ENCODE measurements at places on chromosomes 2 and 18. TPM values are rescaled to one million over a fixed set of nuclear protein-coding genes. Genes with fewer than 3 reads are reported as not detected.

GRCh38 chr2:235458839-235459273 lies 35.0 kb upstream of the AGAP1 start:
- H3K4me1 ChIP-seq: peaks cover 11% of the 10 kb centered on the region
- no peak overlapping the region for H3K4me3 ChIP-seq
- peaks cover 30% of the 10 kb centered on the region for H3K27me3 ChIP-seq
- no peak for DNase-seq
- H3K27ac ChIP-seq: peak overlapping the region; percentile 57
- no peaks in the 10 kb centered on the region for H3K36me3 ChIP-seq

COL4A4 gene
- 0.11 TPM for total RNA-seq

DNA sequence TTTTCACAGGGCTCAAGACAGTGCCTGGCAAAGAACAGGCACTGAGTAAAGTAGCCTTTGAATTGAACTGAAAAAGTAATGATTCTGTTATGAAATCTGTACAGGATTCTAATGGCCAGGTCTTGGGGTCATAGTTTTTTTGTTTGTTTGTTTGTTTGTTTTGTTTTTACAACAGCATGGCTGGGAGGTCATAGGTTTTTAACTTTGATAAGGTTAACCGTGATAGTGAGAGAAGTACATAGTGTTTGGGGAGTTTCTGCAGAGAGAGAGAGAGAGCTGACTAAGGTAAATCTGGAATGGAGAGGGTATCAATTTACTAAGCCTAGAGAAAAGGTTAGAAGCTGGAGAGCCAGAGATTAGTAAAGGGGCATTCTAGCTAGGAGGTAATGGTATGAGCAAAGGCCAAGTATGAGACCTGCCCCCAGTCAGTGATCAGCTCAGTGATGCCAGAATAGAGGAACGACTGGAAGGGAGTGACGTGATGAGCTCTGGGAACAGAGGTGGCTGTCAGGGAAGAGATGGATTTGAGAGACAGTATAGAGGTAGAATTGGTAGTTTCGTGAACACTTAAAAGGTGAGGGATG lies 25.9 kb downstream of the XRCC5 start:
- H3K27me3 ChIP-seq: no peaks in the 10 kb centered on the region
- H3K27ac ChIP-seq: peak overlapping the region; percentile 35
- peaks cover 58% of the 10 kb centered on the region for H3K36me3 ChIP-seq
- H3K4me1 ChIP-seq: no peaks in the 10 kb centered on the region

GRCh38 chr2:96554293-96555145 lies 18.0 kb downstream of the ARID5A start:
- H3K4me1 ChIP-seq: no peaks in the 10 kb centered on the region
- H3K27ac ChIP-seq: no peak overlapping the region
- H3K27me3 ChIP-seq: no peaks in the 10 kb centered on the region
- no peaks in the 10 kb centered on the region for H3K36me3 ChIP-seq
- H3K4me3 ChIP-seq: no peak overlapping the region

DNA sequence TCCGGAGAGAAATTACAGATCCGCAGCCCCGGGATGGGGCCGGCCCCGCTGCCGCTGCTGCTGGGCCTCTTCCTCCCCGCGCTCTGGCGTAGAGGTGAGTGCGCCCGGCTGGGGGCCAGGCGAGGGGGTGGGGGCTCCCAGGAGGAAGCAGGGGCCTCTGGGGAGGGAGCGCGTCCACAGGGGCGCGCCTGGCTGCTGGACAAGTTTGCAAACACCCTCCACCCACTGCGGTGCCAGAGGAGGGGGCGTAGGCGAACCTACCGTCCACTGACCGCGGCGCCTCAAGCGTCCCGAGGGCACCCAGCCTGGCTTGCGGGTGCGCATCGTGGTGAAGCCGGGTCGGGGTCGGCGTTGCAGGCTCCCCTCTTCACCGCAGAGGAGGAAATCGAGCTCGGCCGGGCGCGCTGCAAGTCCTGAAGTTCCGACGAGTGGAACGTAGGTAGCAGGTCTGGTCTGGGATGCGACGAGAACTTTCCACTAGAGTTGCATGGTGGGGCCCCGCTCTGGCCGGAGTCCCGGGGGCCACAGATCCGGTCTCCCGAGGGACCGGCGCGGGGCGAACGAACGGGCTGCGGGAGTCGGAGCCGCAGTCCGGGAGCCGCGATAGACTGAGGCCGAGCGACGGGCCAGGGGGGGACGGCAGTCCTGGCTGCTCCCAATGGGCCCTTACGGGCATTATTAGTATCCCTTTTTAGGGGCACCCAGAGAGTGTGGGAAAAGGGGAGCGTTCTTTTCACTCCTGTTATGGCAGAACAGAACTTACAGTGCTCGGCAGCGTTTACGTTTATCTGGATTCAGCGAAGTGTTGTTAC lies 502 bp downstream of the MERTK start:
- peak overlapping the region; percentile 83 for H3K4me3 ChIP-seq
- no peaks in the 10 kb centered on the region for H3K27me3 ChIP-seq
- no peak for DNase-seq
- peaks cover 45% of the 10 kb centered on the region for H3K4me1 ChIP-seq
- H3K27ac ChIP-seq: peak overlapping the region; percentile 87
- H3K36me3 ChIP-seq: no peaks in the 10 kb centered on the region

TBR1 gene
- 0.13 TPM for total RNA-seq

CDH2 gene
- 45.0 TPM for total RNA-seq

DNA sequence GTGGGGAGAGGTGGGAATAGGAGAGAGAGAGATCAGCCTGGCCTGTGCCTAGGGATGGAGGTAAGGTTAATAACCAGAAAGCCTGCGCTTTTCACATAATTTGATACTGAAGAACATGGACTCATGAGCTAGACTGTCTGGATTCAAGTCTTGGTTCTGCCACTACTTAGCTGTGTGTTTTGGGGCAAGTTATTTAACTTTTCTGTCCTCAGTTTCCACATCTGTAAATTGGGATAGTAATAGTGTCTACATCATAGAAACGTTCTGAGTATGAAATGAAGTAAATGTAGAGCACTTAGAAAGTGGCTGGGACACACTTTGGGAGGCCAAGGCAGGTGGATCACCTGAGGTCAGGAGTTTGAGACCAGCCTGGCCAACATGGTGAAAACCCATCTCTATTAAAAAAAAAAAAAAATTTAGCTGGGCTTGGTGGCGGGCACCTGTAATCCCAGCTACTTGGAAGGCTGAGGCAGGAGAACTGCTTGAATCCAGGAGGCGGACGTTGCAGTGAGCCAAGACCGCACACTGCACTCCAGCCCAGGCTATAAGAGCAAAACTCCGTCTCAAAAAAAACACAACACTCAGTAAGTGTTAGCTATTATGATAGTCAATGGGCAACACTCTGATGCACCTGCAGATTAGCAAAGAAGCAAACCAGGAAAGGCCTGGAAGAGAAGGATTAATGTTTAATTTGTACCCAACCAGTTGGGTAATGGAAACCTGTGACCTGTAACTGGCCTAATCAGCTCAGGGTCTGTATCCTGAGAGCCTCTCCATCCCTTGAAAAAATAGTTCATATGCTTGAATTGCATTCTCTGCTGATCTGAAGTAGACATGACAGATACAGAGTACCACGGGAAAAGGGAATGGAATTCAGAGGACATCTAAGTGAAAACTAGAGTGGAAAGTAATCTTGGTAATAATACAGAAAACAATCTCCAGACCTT lies 6.8 kb downstream of the GALM start:
- H3K4me3 ChIP-seq: no peak overlapping the region
- H3K27me3 ChIP-seq: no peaks in the 10 kb centered on the region
- DNase-seq: no peak
- peaks cover 26% of the 10 kb centered on the region for H3K4me1 ChIP-seq
- H3K36me3 ChIP-seq: peaks cover 20% of the 10 kb centered on the region

- peaks cover 34% of the 10 kb centered on the region for H3K4me1 ChIP-seq
- no peaks in the 10 kb centered on the region for H3K27me3 ChIP-seq
- DNase-seq: no peak
- no peak overlapping the region for H3K27ac ChIP-seq
- no peaks in the 10 kb centered on the region for H3K36me3 ChIP-seq
These were observed 485.6 kb upstream of the SPRED2 start for GRCh38 chr2:65917986-65918385.

PARD3B gene
- 20.4 TPM for total RNA-seq

GRCh38 chr18:44823782-44824181 lies 143.1 kb downstream of the SETBP1 start:
- no peak for DNase-seq
- no peaks in the 10 kb centered on the region for H3K27me3 ChIP-seq
- H3K4me3 ChIP-seq: no peak overlapping the region
- H3K4me1 ChIP-seq: peaks cover 64% of the 10 kb centered on the region

GRCh38 chr2:85503851-85504777 lies 34.9 kb upstream of the MAT2A start:
- DNase-seq: no peak
- peaks cover 14% of the 10 kb centered on the region for H3K4me1 ChIP-seq
- no peaks in the 10 kb centered on the region for H3K36me3 ChIP-seq
- H3K4me3 ChIP-seq: no peak overlapping the region
- H3K27ac ChIP-seq: no peak overlapping the region

DNA sequence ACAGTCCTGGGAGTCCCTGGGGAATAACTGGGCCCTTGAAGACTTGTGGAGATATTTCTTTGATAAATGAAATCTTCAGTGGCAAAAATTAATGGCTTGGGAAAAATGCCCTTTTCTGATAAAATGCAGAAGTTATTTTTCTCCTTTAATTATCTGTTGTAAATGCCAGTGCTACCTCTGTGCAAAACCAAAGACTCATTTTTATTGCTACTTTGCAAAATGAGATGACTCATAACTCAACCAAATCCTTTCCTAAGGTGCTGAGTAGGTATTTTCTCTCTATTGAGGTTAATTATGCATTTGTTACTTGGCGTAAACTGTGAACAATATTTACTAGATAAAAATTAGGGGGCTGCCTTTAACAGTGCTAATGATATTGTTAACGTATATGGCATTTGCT lies 163.9 kb downstream of the DOK6 start:
- H3K4me1 ChIP-seq: no peaks in the 10 kb centered on the region
- no peak for DNase-seq
- H3K27me3 ChIP-seq: no peaks in the 10 kb centered on the region
- no peak overlapping the region for H3K27ac ChIP-seq
- no peak overlapping the region for H3K4me3 ChIP-seq

DNA sequence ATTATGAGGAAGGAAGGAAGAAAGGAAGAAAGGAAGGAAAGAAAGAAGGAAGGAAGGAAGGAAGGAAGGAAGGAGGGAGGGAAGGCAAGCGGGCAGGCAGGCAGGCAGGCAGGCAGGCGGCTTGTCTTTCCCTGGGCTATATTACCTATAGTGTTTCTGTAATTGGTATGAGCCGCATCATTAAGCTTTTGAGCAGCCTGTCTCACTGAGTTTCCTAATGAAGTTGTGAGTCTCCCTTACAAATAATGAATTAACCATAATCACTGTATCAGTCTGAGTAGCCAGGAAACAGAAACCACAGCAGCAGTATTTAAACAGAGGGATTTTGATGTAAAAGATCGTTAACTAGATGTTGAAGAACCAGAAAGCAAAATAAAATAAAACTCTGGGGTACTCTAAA lies 11.8 kb upstream of the SULT1C3 start:
- H3K27ac ChIP-seq: no peak overlapping the region
- no peaks in the 10 kb centered on the region for H3K36me3 ChIP-seq
- peaks cover 3% of the 10 kb centered on the region for H3K27me3 ChIP-seq
- H3K4me3 ChIP-seq: no peak overlapping the region
- no peaks in the 10 kb centered on the region for H3K4me1 ChIP-seq
- no peak for DNase-seq

DNA sequence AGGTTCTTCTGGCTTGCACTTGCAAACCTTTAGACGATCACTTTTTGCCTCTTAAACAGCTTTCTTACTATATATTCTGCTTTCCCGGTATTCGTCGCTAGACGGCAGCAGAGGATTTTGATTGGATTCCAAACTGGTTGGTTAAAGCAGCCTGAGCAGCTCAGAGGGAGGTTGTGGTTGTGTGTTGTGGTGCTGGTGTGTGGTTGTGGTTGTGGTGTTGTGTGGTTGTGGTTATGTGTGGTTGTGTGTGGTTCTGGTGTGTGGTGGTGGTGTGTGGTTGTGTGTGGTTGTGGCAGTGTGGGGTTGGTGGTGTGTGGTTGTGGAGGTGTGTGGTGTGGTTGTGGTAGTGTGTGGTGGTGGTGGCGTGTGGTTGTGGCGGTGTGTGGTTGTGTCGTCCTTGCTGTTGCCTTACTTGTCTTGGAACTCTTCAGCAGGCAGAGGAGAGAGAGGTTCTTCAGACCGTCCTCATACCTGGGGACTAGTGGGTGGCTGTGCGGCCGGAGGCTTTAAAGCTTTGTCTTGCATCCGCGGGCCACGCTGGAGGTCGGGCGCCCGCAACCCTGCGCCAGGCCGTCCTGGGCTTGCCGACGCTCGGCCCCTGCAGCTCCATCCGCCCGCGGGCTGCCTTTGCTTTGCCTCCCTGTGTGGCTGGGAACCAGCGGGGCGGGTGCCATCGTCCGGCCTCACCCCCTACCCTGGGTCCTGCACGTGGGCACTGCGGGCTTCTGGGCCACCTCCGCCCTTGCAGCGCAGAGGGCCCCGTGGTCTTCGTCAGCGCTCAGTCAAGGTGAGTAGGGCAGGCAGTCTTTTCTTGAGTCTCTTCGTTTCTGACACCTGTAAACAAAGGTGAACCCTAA lies 190.8 kb downstream of the ARHGAP28 start:
- H3K4me3 ChIP-seq: no peak overlapping the region
- peak; percentile 62 for DNase-seq
- peaks cover 33% of the 10 kb centered on the region for H3K36me3 ChIP-seq
- no peak overlapping the region for H3K27ac ChIP-seq
- H3K27me3 ChIP-seq: no peaks in the 10 kb centered on the region

CXCR4 gene
- total RNA-seq: 1.5 TPM

DNA sequence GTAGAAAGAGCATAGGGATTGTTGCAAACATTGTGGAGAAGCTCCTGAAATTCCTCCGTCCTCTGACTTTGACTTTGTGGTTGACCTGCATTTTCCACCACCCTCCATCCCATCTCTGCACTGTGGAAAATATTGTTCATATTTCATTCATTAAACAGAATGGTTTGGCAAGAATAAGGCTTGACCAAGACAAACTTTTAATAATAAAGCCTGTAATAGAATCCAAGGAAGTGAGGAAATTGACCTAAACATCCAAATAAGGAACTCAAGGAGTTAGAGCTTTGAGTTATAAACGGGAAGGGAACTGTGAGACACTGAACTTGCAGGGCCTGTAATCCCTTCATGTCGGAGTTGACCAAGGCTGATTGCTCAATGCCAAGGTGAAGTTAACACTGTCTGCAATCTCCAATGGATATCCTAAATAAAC lies 115.2 kb downstream of the GFPT1 start:
- no peak overlapping the region for H3K27ac ChIP-seq
- H3K4me3 ChIP-seq: no peak overlapping the region
- peaks cover 30% of the 10 kb centered on the region for H3K27me3 ChIP-seq
- H3K4me1 ChIP-seq: no peaks in the 10 kb centered on the region
- no peaks in the 10 kb centered on the region for H3K36me3 ChIP-seq
- DNase-seq: no peak

All from mesothelial cell of epicardium (in vitro differentiated cells).